ENCODE measurements at places on chromosomes 11 and 22.

DNA sequence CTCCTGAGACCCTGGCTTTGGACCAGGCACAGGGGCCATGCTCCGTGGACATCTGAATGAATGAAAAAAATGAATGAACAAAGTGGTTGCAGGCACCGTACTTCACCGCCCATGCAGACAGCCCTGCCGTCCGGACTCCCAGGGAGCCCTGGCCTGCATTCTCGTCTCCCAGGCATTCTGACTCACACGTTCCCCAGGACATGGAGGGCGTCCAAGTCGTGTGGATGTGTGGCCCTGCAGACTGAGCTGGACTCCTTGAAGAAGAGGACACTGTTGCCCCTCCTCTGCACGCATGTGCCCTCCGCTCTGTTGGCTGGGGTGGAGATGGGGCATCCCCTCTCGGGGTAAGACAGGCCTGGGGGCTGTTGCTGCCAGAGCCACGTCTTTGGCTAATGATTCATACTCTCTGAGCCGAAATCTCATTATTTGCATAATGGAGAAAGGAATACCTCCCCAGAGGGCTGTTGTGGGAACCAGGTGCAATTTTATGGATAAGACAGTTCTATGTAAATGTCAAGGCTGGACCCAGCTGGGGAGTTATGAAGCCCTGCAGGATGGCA is 49.7 kb downstream of the RTL6 start:
- no peak for DNase-seq

DNA sequence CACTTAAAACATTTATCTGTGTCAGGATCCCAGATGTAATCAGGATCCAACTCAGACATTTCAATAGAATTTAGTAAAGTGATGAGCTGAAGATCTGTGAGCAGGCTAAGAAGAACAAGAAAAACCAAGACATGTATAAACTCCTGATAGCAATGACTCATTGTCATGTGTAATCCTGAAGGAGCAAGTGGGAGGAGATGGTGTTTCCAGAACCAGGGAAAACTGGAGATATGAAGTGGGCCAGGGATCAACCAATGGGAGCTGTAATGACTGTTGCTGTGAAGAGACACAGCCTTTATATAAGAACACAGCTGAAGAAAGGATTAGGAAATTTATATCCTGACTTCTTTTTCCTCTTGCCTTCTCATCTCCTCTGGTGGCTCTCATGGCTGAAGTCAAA is 682.5 kb upstream of the ARHGAP42 start:
- no peak for DNase-seq

GRCh38 chr11:122317305-122317704 is 201.3 kb upstream of the BLID start:
- no peak for DNase-seq

GRCh38 chr11:32894149-32894827 is 1.7 kb downstream of the QSER1 start:
- no peak for DNase-seq

- no peak for DNase-seq
Observed at GRCh38 chr11:103773059-103773458, 263.4 kb upstream of the DDI1 start.

- no peak for DNase-seq
Observed at GRCh38 chr11:20193307-20193706, 33.0 kb upstream of the DBX1 start.

GRCh38 chr11:74535371-74536160 is 42.0 kb upstream of the LIPT2 start:
- no peak for DNase-seq

DNA sequence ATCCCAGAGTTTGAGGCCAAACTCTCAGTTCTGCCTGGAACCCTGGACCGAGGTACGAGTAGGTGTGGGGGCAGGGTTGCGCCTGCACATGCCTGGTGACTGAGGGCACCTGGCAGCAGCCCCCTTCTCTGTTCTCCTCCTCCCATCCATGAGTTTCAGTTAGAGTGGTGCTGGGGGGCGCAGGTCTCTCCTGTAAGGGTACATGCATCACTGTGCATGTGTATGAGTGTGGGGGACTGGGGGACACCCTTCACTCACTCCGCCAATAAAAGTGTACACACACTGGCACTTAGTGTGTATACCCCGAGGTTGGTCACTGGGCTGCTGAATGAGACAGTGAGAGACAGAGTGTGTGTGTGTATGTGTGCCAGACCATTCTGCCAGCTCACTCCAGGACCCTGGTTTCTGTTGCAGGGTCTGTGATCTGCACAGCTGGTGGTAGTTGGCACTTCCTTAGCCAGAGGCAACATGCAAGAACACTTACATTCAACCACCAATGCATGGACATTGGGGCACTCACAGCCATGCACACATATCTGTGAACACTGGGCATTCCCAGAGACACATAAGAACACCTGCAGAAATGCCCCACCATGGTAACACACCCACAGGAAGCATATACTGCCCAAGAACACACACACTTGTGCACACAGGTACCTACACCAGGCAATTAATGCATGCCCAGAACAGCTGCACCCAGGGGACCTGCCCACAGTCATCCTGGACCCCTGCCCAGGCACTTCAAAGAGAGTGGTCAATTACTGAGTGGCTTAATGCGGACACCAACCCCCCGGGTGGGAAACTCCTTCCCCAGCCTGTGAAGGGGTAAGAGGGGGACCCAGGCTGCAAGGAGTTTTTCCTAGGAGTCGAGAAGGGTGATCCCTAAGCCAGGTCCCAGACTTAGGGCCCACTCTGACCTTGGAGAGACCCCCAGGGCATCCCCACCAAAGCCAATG is 1.2 kb upstream of the NRXN2 start:
- DNase-seq, result no peak

GRCh38 chr11:133122256-133122655 is 410.0 kb downstream of the OPCML start:
- DNase-seq, result no peak

DNA sequence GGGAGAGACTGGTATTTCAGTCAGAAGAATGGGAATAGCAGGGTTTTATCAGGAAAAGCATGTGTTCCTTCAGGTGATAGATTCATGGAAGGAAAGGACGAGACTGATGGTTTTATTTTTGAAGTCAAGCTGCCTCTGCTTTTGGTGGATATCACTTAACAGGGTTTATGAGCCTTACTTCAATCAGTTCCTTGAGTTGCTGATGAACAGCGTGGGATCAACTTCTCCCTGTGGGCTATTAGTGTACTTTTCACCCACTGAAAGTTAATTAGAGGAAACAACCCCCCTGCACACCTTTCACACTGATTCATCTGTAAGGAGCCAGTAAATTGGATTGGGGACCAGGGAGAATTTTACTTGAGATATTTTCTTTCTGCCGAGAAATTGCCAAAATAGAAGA is 479.0 kb downstream of the NELL1 start:
- no peak for DNase-seq

- peak; percentile 69 for DNase-seq
Observed at GRCh38 chr11:122796128-122796717, 42.1 kb upstream of the CRTAM start.
